ENCODE measurements at places on chromosomes 5 and 9.

GRCh38 chr9:738209-738915 lies 103.1 kb upstream of the DMRT1 start:
- peak; percentile 74 for DNase-seq

GRCh38 chr5:64637144-64637543 lies 53.2 kb upstream of the SHISAL2B start:
- DNase-seq: no peak

DNA sequence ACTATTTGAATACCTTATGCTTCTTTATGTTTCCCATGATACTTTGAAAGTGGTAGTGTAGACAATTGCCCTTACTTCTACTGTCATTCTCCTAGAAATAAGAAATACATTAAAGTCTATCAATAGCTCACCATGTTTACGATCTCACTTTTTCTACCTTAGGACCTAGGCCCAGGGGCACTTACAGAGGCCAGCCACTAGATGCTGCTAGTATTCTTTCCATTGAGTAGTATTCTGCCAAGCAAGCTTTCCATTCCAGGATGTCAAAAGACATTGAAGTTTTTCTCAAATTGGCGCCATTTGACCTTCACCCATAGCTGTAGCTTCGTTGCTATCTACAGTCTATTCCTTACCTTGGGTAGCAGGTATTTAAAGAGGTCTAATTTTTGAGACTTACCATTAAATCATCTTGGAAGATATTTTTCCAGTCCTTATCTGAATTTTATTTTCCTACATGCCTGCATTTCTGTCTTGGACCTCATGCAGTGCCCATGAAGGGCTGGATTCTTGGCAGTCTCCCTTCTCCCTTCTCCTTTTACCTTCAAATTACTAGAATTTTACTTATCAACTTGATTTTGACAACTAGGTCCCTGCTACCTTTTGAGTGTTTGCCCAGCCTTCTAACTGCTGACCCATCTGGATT lies 246.0 kb upstream of the NUDT12 start:
- peak; percentile 68 for DNase-seq

DNA sequence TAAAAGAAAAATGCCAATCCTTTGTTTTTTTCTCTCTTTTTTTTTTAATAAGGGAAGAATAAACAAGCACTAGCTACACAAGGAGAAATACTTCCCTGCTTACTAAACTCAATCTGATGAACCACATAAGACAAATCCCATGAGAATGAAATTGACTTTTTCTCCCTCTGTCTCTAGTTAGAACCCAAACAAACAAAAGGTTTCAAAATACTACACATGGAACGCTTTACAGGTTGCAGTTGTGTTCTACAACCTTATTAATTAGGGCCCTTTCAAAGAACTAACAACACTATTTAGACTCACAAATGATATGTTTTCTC lies 124.5 kb downstream of the PDE4D start:
- no peak for DNase-seq

DNA sequence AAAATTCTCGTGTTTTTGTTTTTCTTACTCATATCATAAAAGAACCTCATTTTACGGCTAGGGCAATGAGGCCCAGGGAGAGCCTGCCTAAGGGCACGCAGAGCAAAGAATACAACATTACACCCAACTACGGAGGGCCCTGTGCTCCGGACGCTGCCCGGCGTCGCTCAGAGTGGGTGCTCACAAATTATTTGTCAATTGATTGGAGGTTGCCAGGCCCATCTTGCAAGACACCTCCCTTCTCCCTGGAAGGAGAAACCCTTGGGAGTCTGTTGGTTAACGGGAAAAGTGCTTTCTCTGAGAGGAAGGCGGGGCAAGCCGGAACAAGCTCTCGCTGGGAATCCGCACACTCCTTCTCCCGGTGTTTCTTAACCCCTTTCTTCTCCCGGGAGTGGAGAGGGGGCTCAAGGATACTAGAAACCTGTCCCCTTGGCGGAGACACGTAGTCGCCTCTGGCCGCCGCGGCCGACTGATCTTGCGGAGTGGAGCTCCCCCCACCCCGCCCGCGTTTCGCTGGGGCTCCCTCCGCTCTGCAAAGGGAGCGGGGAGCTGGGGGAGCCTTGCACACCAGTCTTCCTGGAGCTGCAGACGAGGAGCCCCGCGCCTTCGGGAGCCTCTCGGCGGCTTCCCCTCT lies 599.3 kb upstream of the SGCD start:
- DNase-seq: no peak

GRCh38 chr9:20604562-20604961 lies 17.7 kb downstream of the MLLT3 start:
- DNase-seq: peak; percentile 23

- no peak for DNase-seq
These were observed 5.3 kb upstream of the IRX1 start for GRCh38 chr5:3590161-3590966.

- no peak for DNase-seq
These were observed 126.8 kb downstream of the STK32A start for GRCh38 chr5:147361441-147362175.
